OCI-M1 (cell line): ENCODE measurements at places on chromosomes 6 and 20.
A peak's percentile ranks its signal among the peaks of the same experiment; 100 is the strongest.

GRCh38 chr6:52641826-52642225 is 29.1 kb upstream of the TMEM14A start:
- peak; percentile 84 for DNase-seq

DNA sequence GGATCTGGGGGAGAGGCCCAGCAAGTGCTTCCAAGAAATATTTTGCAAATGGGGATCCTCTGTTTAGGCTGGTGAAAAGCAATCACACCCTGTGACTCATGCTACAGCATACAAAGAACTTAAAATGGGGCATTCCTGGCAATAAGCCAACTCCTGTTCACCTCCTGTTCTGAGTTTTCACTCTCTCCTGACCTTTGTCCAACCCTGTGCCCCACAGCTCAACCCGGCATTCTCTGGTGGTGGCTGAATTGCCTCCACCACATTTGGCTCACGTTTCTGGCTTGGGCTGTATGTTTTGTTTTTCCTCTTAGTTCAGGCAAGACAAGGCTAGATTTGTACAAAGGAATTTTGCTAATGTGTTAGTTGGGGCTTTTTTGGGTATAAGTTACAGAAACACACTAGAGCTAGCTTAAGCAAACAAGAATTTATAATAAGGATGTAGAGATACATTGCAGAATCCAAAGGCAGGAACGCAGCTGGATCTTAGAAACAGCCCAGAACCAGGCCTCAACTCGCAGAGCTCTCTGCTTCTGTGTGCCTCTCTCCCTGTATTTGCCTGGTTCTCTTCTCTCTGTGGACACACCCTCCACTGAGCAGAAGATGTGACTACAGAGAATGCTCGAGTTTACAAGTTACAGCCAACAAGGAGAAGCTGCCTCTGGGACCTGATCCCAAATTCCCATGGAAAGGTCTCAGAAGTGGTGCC is 9.4 kb downstream of the ABCC10 start:
- no peak for DNase-seq

DNA sequence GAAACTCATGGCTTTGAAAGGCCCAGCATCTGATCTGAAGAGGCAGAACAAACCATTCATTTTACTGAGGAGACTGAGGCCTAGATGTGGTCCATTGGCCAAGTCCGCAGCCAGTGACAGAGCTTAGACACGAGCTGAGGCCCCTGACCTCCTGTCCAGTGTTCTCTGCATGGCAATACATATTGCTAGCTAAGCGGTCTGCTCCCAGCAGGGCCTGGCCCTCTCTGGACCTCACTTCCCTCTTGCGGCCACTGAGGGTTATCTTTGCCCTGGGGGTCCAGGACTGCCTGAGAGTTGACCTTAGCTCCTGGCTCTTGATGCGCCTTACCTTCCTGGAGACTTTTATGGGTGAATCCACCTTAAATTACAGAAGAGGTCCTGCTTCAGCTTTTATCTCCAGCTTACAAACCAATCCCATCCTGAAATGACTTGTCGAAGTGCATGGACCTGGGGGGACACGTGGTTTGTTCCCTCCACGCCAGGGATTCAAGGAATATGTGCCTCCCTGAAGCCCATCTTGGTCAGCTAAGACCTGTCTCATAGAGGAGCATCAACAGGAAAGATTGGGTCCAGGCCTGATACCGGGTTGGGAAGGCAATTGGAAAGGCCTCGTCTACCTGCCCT is 75.6 kb downstream of the CNBD2 start:
- no peak for DNase-seq

GRCh38 chr6:46590765-46591164 is 61.9 kb downstream of the CYP39A1 start:
- DNase-seq: no peak

DNA sequence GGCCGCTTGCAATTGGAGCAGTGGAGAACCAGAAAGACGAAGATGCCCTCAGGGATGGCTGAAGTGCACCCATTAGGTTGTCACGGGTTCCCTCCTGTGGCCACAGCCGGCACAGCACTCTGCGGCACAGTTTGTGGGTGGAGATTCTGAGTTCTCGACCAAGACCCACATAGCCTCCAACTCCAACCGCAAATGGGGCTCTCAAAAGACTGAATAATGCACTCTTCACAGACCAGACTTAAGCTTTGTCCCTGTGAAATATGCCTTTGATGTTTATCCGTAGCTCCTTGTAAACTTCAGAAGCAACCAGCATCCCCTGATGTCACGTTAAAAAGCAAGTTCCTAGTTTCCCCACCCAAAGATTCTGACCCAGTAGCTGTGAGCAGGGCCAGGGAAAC is 934 bp upstream of the CST9 start:
- peak; percentile 79 for DNase-seq

DNA sequence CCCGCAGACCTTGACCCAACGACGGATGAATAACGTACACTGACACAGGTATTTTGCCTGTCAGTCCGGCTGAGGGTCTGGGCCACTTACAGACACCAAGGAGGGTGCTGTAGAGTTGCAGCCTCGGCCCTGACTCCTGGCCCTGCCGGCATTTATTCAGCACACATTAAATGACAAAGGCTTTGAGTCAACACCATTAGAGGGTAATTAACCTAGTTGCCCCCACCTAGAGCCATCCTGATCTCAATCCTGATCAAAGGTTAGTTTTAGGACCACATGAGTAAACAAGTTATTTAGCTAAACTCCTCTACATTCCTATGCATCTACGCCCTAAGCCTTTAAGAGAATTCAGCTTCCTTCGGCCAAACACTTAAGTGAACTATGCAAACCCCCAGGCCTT is 11.9 kb upstream of the PM20D2 start:
- no peak for DNase-seq

GRCh38 chr6:117906958-117907600 is at the start of gene SLC35F1:
Gene SLC35F1 (plus strand): TSS chr6:117907264.
- DNase-seq: no peak

- DNase-seq: no peak
Observed at GRCh38 chr20:36865076-36865860, 10.7 kb upstream of the TLDC2 start.

DNA sequence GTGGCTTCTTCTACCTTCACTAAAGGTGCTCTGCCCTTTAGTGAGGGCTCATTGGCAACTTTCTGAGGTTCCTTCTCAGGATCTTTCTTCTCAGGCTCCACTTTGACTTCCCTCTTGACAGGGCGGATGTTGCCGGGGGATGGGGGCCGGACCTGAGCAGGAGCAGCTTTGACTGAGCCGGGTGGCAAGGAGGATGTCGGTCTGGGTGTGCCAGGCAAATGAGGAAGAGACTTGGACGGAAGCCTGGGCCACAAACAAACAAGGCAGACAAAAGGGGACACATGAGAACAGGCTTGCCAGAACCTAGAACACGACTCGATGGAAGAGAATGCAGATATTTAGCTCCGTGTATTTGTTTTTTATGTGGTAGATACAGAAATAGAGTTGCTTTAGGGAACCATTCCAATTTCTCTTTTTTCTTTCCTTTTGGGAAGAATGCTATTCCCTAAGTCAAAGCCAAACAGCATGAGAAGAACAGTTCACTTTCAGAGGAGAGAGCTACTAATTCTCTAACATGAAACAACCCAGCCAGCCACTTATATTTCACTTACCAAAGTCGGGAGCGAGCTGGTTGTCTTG is 76.2 kb upstream of the BCLAF1 start:
- DNase-seq: peak; percentile 38

DNA sequence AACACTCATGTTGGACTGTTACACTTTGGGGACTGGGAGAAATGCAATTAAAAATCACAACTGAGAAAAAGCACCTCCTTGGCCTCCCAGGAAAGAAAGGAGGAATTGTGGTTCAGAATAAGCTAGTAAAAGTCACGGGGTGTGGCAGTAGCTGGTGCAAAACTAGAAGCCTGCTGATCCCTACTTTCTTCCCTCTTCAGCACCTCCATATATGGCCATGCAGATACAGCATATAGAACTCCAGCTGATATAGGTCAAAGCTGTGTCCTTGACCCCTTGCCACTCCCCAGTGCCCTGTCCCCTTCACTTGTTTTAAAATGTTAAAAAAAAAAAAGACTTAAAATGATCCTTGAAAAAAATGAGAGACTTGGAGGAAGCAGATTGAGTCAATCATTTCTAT is 5.5 kb upstream of the FLRT3 start:
- peak; percentile 1 for DNase-seq

GRCh38 chr20:16349523-16350260 is 223.6 kb downstream of the KIF16B start:
- DNase-seq: no peak

- no peak for DNase-seq
Observed at GRCh38 chr6:106586815-106587415, 42.4 kb downstream of the RTN4IP1 start.

- DNase-seq: no peak
Observed at GRCh38 chr6:10591422-10592160, 70.4 kb downstream of the GCNT2 start.

DNA sequence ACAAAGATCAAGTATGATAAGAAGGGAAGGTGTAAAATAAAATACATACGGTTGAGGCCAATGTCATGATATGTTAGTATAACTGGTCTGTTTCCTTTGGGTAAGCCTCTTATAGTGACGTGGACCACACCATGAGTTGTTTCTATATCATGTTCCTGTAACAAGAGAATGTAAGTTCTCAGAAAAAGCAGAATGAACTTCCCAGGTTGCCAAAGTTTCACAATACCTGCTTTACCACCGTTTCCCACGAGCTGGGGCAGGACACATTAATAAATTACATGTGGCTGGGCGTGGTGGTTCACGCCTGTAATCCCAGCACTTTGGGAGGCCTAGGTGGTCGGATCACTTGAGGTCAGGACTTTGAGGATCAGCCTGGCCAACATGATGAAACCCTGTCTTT is 42.6 kb upstream of the SLA2 start:
- no peak for DNase-seq

GRCh38 chr20:31566658-31567379 is 38.3 kb upstream of the ID1 start:
- no peak for DNase-seq

GRCh38 chr6:85134172-85134571 is 315.7 kb upstream of the NT5E start:
- DNase-seq: no peak

GRCh38 chr20:46960536-46960935 is 65.9 kb downstream of the EYA2 start:
- DNase-seq: no peak

DNA sequence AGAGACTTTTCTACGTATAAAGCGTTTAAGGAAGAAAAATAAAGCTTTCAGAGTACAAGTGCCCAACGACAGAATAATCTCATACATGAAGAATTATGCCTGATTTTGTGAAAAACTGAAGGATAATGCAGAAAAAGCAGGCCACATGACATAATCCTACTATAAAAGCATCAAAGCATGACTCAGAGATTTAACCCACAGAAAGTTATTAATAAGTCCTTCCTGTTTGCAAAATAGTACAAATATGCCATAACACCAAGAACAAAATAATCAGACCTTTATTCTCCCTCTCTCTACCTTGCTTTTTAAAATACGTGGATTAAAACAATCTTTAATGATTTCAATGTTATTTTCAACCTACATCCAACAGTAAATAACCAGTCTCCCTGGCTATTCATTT is 118.6 kb upstream of the BCLAF1 start:
- DNase-seq: peak; percentile 31

- peak; percentile 50 for DNase-seq
Observed at GRCh38 chr6:45416700-45417099, 39.0 kb upstream of the SUPT3H start.

- DNase-seq: no peak
Observed at GRCh38 chr6:154487367-154488247, 22.9 kb downstream of the CNKSR3 start.

DNA sequence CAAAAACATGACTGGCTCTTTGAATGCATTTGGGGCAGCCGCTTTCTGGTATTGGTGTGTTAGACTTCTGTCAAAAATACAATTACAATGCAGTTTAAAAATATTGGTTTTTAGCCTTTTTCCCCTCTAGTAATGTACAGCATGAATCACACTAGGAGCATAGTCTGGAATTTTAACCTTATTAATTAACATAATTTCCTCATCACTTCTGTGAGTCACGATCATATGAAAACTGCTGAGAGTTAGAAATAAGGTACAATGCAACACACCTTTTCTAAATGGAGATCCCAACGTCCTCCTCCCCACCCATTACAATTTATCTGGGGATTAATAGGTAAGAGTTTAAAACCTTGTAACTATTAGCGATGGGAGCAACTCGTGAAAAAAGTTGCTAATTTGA is 297.1 kb upstream of the RIMS1 start:
- no peak for DNase-seq

DNA sequence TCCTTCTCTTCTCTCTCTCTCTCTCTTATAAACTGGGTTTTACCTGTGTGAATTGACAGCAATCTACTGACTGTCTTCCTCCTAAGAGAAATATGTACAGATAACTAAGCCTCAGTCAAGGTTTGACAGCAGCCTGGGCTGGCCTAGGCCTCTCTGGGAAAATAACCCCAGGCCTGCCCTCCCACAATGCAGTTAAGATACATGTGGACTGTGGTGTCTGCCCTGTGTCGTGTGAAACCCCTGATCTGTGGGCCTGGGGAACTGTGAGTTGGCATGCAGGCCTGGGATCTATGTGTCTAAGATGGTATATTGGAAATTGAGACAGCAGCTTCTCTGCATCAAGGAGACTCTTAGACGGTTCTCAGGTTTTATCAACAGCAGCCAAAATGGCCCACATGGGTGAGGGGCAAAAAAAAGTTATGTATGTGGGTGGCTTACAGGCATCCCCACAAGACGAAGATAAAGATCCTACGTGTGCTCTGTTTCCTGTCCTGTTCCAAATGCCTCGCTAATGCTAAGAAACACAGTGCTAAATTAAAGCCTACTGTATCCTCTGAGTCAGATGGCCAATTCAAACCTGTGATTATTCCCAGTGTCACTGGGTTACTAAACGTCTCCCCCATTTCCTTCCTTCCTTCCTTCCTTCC is 19.0 kb downstream of the LRFN2 start:
- DNase-seq: no peak

- no peak for DNase-seq
Observed at GRCh38 chr6:98875375-98875774, 41.0 kb downstream of the POU3F2 start.

DNA sequence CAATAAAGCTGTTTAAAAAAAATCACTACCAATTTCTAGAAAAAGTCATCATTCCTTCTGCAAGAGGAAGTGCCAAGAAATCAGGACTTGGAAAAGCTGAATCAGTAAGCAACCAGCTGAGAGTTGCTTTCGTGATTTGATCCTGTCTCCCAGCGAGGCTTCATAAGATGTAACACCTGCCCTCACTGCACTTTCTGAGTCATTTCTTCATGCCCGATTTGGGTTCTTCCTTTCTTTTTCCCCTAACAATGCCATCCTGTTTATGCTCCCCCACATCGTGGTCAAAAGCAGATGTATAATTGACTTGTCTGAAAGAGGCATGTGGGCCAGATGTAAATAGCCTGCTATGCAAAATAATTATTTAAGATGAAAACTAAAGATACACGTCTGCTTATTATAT is 52.1 kb downstream of the RIPOR2 start:
- DNase-seq: no peak

DNA sequence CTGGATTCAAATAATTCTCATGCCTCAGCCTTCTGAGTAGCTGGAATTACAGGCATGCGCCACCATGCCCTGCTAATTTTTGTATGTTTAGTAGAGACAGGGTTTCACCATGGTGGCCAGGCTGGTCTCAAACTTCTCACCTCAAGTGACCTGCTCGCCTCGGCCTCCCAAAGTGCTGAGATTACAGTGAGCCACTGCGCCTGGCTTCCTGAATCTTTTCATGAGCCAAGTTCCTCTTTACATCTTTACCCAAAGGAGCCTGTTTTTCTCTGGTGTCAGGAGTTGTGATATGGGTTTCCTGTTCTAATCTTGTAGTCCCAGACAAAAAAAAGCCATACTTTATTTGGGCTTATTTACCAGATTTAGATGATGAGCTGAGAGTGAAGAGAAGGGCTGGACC is 34.4 kb downstream of the PCNA start:
- peak; percentile 49 for DNase-seq

GRCh38 chr20:47066484-47067270 is 172.0 kb downstream of the EYA2 start:
- DNase-seq: no peak
